ENCODE measurements at places on chromosomes 3 and 15. TPM values are rescaled to one million over a fixed set of nuclear protein-coding genes. Genes with fewer than 3 reads are reported as not detected.

Gene KBTBD13
- total RNA-seq: not detected

- DNase-seq: no peak
Observed at GRCh38 chr3:100072326-100073048, 41.8 kb downstream of the FILIP1L start.

DNA sequence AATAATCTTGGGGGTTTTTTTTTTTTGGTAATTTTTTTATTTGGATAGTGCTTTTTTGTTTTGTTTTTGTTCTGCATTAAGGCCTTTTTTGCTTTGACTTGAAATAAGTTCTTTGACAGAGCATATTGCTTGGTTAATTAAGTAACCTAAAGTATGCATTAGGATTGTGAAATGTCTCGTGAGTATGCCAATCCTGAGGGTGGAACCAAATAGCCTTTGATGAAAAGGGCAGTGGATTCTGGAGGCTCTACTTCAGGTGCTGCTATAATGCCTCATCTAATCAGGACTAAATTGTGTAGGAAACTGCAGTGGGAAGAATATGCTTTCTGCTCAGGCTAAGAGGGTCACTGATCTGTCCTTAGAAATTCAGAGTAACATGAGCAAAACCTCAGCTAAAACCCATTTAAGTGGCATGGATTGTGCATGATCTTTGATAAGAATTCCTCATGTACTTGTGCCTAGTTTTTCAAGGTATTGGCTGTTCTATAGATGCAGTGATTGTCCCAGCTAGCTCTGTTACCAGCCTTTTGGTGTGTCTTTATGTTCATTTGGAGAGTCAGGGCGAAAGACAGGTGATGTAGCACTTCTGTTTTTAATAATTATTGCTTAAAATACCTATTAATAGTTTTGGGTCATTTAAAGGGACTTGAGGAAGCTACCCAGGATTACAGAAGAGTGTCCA lies 15.4 kb downstream of the CDV3 start:
- no peak for DNase-seq

Gene SEMA3F
- total RNA-seq: 41.0 TPM

Gene CAMP
- total RNA-seq: not detected

GRCh38 chr15:91099995-91100813 lies at the start of gene SV2B:
Gene SV2B, plus strand, starts transcription at chr15:91100257. Its CDS starts 126,007 bp downstream, at chr15:91226264.
- DNase-seq: peak; percentile 46

GRCh38 chr3:67683522-67683921 lies 29.1 kb upstream of the SUCLG2 start:
- DNase-seq: no peak

GRCh38 chr15:57931570-57931969 lies 133.9 kb downstream of the ALDH1A2 start:
- no peak for DNase-seq

- DNase-seq: no peak
Observed at GRCh38 chr3:123467046-123467445, 18.2 kb upstream of the ADCY5 start.

GRCh38 chr15:45869034-45869668 lies 234.3 kb downstream of the SQOR start:
- no peak for DNase-seq
